ENCODE measurements at places on chromosomes 16 and 17. TPM values are rescaled to one million over a fixed set of nuclear protein-coding genes. Genes with fewer than 3 reads are reported as not detected.
A peak's percentile ranks its signal among the peaks of the same experiment; 100 is the strongest.

Gene TBX21
- not detected for total RNA-seq

DNA sequence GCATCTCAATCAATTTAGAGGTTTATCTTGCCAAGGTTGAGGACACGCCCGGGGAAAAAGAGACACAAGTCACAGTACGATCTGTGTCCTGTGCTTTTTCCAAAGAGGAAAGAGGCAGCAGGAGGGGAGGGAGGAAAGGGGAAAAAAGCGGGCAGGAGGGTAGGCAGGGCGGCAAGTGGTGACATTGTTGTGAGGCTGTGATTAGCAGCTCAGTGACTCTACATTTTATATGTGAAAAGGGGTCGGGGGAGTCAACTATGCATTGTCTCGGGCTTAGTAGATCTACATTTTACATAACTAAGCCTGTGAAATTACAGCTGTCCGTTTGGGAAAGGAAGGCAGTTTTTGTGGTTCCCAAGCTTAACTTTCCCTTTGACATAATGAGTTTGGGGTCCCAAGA is 22.2 kb upstream of the RIPOR1 start:
- DNase-seq = no peak

Gene AOC3
- 0.51 TPM for total RNA-seq

DNA sequence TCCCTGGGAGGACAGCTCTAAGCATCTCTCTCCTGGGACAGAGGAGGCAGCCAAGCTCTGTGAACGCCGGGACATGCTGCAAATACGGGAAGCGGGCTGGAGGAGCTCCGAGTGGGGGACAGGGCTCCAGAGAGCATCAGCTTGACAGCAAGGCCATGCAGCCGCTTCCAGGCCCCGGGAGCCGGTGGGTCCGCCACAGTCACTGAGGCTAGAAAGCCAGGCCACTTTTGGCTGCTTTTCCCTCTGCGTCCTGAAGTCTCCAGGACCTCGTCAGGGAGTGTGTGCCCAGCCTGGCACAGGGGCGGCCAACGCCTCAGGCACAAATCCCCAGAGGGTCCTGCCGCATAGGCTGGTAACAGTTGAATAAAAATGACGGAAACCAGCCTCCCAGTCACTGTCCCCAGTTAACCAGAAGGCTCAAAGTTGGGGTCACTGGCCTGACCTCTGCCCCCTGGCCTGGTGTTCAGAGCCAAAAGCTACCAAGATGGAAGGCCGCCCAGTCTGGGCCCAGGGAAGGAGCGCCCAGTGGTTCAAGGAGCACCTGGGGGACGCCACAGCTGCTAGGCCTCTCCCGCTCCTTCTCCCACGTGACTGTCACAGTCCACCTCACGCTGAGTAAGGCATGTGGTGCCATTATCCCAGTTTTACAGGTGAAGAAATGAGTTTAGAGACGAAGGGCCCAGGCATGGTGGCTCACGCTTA is 3.2 kb upstream of the TRIM65 start:
- DNase-seq = no peak

GRCh38 chr17:74198694-74199093 is 4.8 kb upstream of the RPL38 start:
- DNase-seq = no peak

- DNase-seq = no peak
Observed at GRCh38 chr16:12461201-12461600, 342.5 kb downstream of the CPPED1 start.

DNA sequence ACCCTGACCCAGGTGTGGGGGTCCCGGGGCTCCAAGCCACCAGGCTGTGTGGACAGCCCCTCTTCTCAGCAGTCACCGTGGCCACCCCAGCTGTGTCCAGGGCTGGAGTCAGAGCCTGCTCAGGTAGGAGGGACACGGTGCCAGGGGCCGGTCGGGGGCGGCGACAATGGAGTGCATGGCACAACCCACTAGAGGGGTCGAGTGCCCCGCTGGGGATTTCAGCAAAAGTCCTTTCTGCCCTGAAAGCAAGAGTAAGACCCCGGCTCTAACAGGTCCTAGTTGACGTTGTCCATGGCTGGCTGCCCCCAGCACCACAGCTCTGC is 11.3 kb downstream of the UTS2R start:
- no peak for DNase-seq

DNA sequence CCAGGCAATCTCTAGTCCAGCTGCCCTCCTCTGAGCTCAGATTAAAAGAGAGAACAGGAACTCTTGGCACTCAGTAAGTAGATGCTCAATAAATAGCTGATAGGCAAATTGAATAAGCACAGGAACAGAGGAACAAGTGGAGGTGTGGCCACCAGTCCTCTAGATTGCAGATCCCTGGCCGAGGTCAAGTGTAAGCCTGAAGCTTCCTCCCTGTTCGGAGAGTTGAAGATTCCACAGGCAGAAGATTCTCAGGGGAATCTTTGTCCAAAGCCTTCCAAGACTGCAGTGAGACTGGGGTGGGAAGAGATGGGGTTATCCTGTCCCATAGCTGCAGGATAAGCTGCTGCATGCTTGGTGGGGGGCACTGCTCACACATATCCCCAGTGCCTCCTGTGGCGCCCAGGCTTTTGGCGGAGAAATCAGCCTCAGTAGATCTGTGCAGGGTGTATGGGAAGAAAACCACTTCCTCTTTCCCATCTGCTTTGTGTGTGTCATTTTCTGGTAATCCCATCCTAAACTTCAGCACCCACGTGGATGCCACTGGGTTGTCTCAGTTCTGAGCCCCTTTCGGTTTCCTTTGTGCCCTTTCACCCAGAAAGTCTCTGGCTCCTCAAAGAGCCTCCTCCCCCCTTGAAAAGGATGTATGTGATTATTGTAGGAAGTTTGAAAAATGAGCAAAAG is 12.1 kb downstream of the CD300A start:
- DNase-seq = no peak

DNA sequence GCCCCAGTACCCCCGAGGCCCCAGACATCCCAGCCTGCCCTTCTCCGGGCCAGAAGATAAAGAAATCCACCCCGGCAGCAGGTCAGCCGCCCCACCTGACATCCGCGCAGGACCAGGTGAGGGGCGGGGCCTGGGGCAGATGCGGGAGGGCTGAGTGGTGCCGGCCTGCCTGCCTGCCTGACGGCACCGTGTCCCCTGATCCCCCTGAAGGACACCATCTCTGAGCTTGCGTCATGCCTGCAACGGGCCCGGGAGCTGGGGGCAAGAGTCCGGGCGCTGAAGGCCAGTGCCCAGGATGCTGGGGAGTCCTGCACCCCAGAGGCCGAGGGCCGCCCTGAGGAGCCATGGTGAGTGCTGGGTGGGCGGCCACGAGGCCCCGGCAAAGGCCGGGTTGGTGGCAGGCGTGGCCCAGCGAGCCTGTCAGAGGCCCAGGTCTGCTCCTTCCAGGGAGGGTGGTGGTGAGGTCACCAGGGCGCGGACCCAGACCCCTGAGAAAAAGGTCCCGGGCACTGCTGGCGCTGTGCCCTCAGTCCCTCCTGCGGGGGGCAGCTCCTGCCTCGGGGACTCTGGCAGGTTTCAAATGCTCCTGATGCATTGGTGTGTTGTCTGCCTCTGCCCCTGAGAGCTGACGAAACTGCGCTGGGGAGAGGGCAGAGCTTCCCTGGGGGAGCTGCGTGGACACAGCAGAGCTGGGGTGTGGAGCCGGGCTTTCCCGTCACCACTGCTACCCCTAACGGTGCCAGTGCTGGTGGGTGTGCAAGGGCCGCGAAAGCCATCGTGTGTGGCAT is 1.2 kb downstream of the CDT1 start:
- DNase-seq = no peak

Gene KRT32
- not detected for total RNA-seq

DNA sequence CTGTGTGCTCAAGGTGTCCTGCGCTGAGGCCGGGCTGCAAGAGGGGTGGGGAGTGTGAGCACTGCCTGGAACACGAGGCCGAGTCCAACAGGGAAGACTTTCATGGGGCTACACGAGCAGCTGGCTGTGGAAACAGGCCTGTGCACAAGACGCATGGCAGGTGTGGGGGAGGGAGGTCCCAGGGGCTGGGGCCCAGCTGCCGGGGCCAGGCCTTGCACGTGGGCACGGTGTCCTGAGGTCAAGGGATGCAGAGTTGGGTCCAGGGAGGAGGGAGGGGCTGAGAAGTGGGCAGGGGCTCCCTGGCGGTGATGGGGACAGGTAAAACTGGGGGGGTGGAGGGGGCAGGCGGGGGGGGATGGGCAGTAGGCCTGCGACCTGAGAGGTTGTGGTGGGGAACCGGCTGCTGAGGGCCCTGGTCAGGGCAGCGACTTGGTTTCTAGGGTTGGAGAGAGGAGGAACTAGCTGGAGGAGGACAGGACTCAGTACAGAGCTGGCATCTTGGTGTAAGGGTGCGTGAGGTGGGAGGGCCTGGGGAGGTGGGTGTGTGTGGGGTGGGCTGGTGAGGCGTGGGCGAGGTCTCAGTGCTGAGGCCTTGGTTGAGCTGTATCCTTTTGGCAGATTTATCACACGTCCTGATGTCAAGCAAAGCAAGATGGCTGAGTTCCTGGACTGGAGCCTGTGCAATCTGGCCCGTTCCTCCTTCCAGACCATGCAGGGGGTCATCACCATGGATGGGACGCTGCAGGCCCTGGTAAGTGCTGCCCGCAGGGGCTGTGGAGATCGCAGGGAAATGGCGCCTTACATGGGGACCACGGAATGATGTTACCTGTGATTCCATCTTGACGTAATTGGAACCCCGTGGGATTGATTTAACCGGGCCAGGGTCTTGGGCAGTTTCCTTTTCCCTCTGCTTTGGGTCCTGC is 29.4 kb downstream of the TBCD start:
- DNase-seq = no peak

- DNase-seq = no peak
Observed at GRCh38 chr17:5468075-5468473, 708 bp downstream of the DHX33 start.

Gene LRRC37A3
- 3.9 TPM for total RNA-seq

DNA sequence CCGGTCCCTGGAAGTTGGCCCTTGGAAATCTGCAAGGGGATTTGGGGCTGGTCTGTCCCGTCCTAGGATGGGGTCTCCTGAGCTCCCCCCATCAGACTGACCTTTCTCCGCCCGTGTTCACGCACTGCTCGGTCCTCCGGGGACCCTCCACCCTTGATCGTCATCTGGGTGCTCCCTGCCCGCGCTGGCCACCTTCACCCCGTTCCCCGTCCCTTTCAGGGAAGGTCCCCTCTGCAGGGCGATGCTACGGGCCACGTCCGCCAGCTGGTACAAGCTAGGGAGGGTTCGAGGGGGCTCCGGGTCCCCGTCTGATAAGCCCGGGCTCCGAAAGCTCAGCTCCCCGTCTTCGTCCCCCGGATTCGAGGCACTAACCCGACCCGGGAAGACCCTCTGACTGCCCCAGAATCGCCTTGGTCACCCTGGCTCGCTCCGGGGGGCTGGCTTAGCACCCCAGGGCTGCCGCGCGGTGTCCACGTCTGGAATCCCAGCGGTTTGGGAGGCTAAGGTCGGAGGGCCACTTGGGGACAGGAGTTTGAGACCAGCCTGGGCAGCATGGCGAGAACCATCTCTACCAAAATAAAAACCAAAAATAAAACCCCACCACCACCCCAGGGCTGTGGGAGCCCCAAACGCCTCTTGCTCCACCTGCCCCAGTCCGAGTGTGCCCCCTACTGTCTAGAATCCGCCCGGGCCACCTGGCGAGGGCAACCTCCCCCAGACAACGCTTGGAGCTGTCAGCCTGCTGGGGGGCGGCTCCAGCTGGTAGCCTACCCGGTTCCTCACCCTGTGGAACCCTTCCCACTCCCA is 1.1 kb upstream of the SLC43A2 start:
- DNase-seq = peak; percentile 80

GRCh38 chr16:17607075-17607509 is 136.3 kb upstream of the XYLT1 start:
- DNase-seq = no peak

DNA sequence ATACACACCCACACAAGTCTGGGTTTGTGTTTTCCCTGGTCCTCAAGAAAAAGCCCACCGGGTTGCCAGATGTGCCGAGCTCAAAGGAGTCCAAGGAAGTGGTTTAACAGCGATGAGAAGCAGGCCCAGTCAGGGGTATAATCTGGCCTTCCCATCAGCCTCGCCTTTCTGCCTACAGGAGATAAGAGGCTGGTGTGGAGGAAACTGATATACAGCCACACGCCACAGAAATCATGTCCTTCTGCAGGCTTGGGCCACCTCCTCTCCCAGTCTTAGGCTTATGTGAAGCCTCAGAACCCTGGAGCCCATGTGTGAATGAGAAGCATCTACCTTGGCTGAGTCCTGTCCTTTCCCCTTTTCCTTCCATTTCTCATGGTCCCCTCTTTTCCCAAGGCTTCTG is 43.6 kb upstream of the MMP2 start:
- no peak for DNase-seq

GRCh38 chr16:70789595-70790447 is 11.1 kb downstream of the VAC14 start:
- DNase-seq = no peak

- DNase-seq = peak; percentile 14
Observed at GRCh38 chr17:12395733-12396354, 269.8 kb upstream of the MYOCD start.

GRCh38 chr16:56202036-56202435 is 10.7 kb downstream of the GNAO1 start:
- DNase-seq = no peak

Data from dermis blood vessel endothelial cell (primary cell).